Neural crest cell (in vitro differentiated cells): ENCODE measurements at places on chromosomes 16 and 17. TPM values are rescaled to one million over a fixed set of nuclear protein-coding genes. Genes with fewer than 3 reads are reported as not detected.

DNA sequence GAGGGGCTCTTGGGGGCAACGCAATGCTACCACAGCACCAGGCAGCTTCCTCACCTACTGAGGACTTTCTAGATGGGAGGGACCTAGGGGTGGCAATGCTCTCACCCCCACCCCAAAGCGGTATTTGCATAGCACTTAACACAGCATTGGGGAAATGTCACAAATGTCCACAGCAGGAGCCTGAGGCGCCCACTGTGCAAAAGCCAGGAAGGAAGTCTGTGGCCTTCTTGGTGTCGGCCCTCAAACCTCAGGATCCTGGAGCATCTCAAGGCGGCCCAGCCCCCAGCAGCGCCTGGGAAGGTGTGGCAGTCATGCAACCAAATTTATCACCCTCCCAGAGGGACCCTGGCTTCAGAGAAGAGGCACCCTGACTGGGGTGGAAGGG lies 45.3 kb downstream of the WNT3 start:
- no peak overlapping the region for H3K27ac ChIP-seq
- H3K4me3 ChIP-seq: peak overlapping the region; percentile 86
- no peak for DNase-seq

DNA sequence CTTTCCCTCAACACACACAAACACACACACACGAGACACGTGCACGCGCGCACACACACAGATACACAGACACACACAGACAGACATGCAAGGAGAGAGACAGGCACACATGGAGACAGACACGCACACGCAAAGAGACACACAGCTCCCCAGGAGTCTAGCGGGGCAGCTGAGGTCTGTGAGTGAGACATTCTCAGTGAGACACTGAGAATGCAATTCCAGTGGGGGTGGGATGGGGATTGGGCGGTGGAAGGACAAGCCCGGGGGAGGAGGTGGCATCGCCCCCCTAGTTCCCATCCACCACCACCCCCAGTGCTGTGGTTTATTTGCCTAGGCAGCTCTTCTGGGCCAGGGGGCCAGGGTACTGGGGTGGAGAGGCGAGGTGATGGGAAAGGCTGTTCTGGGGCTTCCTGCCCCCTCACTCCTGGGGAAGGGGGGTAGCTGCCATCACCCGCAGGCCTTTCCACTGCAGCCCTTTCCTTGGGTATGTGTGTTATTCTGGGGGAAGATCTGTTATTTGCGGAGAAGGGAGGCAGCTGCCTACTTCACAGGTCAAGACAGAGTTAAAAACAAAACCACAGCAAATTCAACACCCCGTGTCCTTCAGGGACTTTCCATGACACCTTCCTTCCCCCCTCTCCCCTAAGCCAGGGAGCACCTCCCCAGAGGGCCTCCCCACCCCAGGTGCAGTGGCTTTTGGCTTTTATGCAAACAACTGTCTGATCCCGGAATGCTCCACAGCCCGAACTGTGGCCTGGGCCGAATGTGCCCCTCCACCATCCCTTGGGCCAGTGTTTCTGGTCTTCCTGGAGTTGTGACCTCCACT lies 18.0 kb downstream of the GRB7 start:
- peaks cover 62% of the 10 kb centered on the region for H3K27me3 ChIP-seq
- peak overlapping the region; percentile 54 for H3K4me3 ChIP-seq
- no peaks in the 10 kb centered on the region for H3K36me3 ChIP-seq
- no peak for DNase-seq
- H3K27ac ChIP-seq: peak overlapping the region; percentile 31

DNA sequence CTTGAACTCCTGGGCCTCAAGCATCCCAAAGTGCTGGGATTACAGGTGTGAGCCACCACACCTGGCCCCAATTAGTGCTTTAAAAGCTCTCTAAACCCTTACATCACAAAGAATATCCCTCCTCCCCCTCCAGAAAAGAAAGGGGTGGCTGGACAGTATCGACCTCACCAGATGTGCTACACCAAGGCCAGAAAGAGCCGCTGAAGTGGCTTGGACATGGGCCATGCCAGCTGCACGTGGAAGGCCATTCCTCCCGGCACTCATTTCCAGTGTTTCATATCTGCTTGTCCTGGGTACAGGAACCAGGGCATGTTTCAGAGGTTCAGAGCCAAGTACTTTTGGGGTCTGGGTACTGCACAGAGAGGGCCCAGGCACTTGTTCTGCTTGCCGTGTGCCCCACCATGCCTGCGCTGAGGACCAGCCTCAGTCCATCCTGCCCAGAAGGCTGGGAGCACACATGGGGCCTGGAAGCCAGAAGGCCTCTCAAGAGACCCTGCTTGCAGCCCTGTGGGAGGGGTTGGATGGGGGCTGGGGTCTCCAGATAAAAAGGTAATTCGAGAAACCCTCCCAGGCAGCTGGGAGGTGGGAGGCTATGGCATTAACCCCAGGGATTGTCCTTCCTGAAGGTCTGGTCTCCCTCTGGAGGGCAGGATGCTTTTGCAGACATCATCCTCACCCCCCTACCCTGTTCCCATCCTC lies 3.5 kb upstream of the SRRM2 start:
- H3K36me3 ChIP-seq: peaks cover 2% of the 10 kb centered on the region
- no peak for DNase-seq
- no peak overlapping the region for H3K4me3 ChIP-seq
- peaks cover 5% of the 10 kb centered on the region for H3K27me3 ChIP-seq
- H3K27ac ChIP-seq: no peak overlapping the region
- H3K4me1 ChIP-seq: peaks cover 24% of the 10 kb centered on the region

The RHBDL1 gene
- total RNA-seq: 3.0 and 3.1 TPM in 2 replicates

The TBC1D3E gene
- not detected in 2 replicates for total RNA-seq

- peak; percentile 38 for DNase-seq
- H3K4me1 ChIP-seq: peaks cover 11% of the 10 kb centered on the region
Observed at GRCh38 chr17:4584101-4584916, at the start of gene SMTNL2. Gene SMTNL2 (plus strand): TSS chr17:4584529. CDS start chr17:4584606, 77 bp downstream.

GRCh38 chr16:25143928-25144327 lies 32.4 kb downstream of the LCMT1 start:
- H3K4me3 ChIP-seq: no peak overlapping the region
- H3K27me3 ChIP-seq: no peaks in the 10 kb centered on the region
- H3K36me3 ChIP-seq: peaks cover 5% of the 10 kb centered on the region
- no peaks in the 10 kb centered on the region for H3K4me1 ChIP-seq

The RGS11 gene
- 1.9 and 2.8 TPM in 2 replicates for total RNA-seq

The SLFN14 gene
- not detected in 2 replicates for total RNA-seq

GRCh38 chr17:64634218-64634617 lies 27.9 kb downstream of the SMURF2 start:
- no peaks in the 10 kb centered on the region for H3K27me3 ChIP-seq
- H3K4me3 ChIP-seq: no peak overlapping the region
- DNase-seq: no peak
- peaks cover 2% of the 10 kb centered on the region for H3K36me3 ChIP-seq
- H3K4me1 ChIP-seq: peaks cover 10% of the 10 kb centered on the region

GRCh38 chr17:46010597-46011186 lies 11.6 kb downstream of the STH start:
- H3K36me3 ChIP-seq: no peaks in the 10 kb centered on the region
- H3K27ac ChIP-seq: no peak overlapping the region
- peaks cover 20% of the 10 kb centered on the region for H3K4me1 ChIP-seq
- DNase-seq: no peak
- no peaks in the 10 kb centered on the region for H3K27me3 ChIP-seq
- H3K4me3 ChIP-seq: no peak overlapping the region

The IGF2BP1 gene
- 536 and 543 TPM in 2 replicates for total RNA-seq

The ARHGDIG gene
- 2.0 and 3.0 TPM in 2 replicates for total RNA-seq

DNA sequence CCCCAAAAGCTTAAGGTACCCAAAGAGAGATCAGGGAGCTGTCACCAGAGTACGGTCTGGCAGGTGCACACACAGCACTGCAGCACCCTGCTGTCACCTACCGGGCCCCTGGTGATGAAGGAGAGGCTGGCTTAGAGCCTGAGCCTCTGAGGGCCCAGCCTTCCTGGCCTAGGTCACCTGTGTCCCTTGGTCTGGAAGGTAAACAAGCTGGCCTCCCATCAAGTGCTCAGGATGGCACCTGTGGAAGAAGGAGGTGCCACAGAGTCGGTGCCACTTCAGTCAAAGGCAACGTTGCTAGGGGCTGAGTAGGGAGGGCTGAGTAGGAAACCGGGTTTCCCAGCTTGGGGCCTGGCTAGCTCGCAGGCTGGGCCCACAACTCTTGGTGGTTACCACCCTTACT lies 70.7 kb downstream of the COG7 start:
- no peaks in the 10 kb centered on the region for H3K27me3 ChIP-seq
- H3K27ac ChIP-seq: no peak overlapping the region
- no peak for DNase-seq
- H3K36me3 ChIP-seq: no peaks in the 10 kb centered on the region
- H3K4me1 ChIP-seq: no peaks in the 10 kb centered on the region

GRCh38 chr17:42138749-42139492 lies 15.9 kb downstream of the RAB5C start:
- H3K36me3 ChIP-seq: no peaks in the 10 kb centered on the region
- H3K4me1 ChIP-seq: peaks cover 29% of the 10 kb centered on the region
- DNase-seq: no peak
- H3K27ac ChIP-seq: no peak overlapping the region

DNA sequence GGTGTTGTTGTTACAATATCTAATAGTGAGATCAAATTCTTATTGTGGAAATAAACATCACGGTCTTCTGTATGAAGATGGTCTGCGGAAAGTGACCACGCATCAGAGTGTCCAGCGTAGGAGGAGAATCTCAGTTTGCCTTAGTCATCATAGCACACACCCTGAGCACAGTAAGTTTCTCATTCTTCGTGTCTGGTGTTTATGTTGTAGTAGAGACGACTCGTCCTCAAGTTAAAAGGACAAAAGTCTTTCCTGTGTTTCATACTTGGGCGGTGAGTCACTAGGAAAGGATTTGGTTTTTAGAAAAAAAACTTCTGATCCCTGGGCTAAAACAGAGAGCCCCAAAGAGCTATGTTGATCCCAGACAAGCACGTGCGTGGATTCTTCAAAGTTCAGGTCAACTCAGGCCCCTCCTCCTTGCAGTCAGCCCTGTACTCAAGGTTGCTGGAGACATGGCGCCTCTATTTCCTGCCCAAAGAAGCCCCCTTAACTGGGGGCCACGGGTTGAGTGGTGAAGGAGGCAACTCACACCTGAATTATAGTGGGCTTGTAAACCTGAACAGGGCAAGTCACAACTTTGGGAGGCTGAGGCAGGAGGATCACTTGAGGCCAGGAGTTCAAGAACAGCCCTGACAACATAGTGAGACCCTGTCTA lies 170.4 kb downstream of the ZFHX3 start:
- no peak for DNase-seq
- peaks cover 59% of the 10 kb centered on the region for H3K4me1 ChIP-seq
- H3K36me3 ChIP-seq: peaks cover 5% of the 10 kb centered on the region

The NUPR1 gene
- total RNA-seq: not detected in 2 replicates
